Thyroid gland (tissue), 4 donors: ENCODE measurements at places on chromosomes 1 and 21.

DNA sequence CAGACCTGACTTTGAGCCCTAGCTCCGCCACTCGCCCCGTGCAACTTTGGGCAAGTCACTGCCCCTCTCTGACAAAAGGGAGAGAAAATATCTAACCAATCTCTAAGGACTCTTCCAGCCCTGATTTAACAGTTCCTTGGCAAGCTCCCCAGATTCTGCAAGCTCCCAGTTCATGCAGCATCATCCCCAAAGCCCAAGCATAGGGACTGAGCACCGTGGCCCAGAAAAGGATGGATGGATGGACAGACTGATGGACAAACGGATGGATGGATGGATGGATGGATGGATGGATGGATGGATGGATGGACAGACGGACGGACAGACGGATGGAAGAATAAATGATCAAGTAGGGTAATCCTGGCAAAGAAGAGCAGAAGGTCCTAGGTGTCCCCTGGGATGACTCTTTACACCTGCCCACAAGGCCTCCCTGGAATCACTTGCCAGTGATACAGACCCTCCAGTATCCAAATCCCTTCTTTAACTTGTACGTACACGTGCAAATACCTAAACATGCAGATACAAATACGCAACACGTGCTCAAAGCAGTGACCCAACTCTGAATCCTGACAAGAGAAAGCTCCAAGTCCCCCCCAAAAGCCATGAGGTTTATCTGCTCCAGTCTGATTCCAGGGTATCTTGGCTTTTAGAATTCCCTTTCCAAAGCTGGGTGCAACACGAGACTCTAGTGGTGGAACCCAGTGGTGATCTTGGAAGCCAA lies 16.0 kb downstream of the IFFO2 start:
- DNase-seq: no peak

DNA sequence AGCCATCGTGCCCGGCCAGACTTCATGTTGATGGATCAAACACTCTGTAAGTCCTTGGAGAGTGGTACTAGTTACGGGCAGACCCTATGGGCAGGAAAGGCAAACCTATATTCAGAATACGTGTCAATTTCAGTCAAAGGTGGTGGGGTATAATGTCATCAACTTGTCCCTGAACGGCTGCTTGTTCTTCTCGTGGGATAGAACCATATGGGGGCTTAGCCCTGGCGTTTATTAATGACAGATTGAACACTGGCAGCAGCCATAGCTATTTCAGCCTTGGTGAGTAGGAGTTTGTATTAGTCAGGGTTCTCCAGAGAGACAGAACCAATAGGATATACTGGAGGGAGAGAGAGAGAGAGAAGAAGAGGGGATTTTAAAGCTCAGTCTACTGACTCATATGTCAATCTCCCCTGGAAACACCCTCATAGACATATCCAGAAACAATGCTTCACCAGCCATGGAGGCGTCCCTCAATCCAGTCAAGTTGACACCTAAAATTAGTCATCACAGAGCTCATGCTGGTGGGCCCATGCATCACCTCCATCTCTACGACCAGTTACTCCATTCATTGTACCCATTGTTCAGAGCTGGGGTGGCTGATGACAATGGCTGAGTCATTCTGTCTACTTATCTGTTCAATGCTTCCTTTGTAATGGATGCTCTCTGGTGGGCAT lies 16.1 kb upstream of the AQP10 start:
- no peak for DNase-seq

DNA sequence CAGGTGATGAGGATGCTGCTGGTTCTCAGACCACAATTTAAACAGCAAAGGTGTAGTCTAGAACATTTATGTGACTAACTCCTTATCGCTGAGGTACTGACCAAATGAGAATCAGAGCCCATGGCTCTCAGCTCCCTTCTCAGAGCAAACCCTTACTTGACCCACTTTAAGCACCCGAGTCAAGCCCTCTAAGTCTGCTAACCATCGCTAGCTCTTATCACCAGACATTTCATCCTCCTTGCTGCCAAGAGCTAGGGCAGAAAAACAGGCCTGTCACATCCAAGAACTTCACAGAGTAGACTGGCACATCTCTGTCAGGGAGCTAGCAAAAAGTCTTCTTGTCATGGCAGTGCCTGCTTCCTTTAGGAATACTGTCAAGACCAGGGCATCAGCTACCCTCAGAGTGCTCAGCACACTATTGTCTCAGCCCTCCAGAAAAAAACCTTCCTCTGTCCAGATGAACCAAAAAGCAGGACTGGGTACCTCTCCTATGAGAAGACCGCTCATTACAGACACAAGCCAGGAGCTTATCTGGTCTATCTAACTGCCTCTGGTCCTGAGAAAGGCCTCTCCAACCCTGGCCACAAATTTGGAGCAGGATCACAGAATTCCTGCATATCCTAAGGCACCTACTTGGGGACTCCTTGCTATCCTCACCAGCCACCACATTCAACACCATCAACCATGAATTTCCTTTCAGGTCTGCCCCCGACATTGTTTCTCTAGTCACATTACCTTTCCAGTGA lies 26.2 kb downstream of the ERI3 start:
- no peak for DNase-seq

GRCh38 chr1:199857516-199857915 lies 170.0 kb upstream of the NR5A2 start:
- DNase-seq: no peak

DNA sequence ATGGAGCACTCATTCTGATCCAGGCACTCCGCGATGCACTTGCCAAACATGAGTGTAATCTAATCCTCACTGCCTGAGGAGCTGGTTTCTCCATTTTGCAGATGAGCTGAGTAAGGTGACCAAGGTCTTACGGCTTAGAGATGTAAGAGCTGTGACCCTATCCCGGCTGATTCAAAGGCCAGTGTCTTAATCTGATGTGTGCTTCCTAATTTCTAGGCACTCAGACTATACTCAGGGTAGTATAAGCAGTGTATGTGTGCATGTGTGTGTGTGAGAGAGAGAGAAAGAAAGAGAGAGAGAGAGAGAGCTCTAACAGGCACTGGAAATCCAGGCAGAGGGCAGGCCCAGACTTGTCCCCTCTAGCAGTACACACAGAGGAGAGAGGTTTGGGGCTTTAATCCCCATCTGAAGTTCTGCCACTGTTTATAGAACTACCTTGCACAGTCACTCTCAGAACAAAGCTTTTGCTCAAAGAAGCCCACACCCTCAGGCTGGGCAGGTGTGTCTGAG lies 188.2 kb downstream of the ZBTB18 start:
- DNase-seq: no peak

DNA sequence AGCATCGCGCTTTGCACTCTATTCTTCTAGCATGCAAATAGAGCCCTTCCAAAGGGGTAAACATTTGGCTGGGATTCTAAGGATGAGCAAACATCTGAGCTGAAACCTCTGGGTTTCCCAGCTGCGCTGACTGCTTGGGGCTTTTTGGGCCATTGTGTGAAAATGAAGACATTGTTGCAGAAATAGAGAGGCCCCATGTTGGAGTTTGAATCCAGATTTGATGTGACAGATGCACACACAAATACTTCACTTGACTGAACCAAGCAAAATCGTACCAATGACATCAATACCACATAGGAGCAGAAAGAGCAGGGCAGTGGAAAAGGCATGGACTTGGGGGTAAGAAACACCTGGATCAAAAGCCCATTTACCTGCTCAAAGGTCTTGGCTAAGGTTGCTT lies 144.6 kb upstream of the HMGB4 start:
- DNase-seq: no peak

DNA sequence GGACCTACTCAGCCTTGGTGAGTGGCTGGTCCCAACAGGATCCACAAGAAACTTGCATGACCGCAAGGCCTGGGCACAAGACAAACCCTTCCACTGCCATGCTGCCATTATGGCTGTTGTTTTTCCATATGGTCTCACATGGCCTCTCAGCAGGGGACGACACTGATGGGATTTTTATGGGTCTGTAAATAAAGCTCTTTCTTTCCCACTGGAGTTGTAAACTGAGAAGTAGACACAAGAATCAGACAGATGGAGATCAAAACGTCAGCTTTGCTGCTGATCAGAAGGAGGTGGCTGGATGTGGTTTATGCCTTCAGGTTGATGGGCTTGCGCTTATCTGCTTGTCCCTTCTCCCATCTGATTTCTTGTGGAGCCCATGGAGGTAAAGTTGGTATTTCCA lies 138.1 kb upstream of the KCNJ6 start:
- no peak for DNase-seq

DNA sequence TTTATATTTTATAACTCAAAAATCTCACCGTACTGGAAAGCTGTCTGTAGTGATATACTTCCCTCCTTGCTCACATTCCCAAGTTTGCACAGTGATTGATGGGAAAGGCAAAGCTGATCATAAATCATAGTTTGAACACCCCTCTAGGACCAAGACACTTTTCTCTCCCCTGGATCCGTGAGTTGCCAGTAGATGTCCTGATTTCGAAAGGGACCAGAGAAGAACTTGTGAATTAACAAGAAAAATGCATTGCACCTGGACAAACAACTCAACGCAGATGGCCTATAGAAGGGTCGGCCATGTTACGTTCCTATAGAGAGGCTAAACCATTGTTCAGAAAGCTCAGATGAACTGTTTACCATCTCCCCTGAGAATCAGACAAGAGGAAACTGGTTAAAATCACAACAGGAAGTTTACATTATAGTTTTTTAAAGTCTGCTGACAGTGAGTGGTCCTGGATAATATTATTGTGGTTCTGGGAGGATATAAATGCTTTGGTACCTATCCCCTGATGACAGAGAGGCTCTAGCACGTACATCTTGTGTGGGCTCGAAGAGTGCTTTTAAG lies 124.0 kb upstream of the SLC45A1 start:
- no peak for DNase-seq

DNA sequence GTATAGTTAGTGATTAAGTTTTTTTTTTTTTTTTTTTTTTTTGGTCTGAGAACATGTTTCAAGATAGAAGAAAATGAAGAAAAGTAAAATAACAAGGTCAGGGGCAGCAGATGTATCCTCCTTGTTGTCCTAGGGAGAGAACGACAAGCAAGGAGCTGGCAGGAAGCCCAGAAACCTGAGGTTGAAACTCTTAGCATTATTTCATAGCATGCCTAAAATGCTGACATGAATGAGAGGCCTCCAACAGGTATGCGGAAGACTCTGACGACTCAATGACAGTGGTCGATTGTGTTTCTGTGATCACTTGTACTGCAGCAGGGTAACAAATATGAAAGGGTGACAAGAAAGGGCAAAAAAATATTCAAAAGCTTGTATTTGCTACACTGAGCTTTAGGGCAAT lies 415.9 kb downstream of the PLA2G4A start:
- peak; percentile 10 for DNase-seq

DNA sequence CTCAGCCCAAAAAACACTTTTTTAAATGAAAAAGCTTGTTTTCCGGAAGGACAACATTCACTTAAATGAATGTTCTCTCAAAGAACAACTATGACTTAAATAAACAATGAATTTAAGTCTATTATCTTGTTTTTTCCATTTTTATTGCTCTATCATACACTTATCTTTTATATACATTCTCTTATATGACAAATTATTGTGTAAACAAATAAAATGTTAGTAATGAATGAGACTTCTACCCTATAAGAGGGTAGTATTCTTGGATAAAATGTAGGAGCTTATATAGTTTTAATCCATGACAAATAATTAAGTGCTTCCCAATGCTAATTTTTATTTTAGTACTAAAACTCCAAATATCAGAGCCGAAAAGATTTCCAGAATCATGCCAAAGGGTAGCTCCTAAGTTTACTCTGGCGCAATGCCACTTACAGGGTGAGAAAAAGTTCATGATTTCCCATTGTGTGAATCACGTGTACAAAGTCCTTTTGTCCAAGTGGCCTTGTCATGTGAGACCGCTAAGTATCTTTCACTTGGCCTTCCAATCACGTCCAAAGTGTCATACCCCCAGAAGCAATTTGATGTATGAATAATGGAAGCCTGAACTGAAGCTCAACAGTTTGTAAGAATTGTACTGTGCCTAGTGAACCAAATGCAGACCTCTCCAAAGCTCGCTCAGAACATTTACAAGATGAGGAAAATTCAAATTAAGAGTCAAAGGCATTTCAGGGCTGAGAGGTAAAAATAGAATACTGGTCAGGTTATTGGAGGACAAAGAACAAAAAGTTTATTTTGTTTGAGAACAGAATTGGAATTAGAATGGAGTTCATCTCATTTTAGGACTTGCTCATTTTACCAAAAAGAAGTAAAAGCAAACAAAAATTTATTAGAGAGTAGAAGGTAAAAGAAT lies 56.6 kb upstream of the C1orf21 start:
- peak; percentile 53 for DNase-seq

GRCh38 chr1:212179394-212180076 lies 105.7 kb upstream of the PPP2R5A start:
- DNase-seq: no peak

DNA sequence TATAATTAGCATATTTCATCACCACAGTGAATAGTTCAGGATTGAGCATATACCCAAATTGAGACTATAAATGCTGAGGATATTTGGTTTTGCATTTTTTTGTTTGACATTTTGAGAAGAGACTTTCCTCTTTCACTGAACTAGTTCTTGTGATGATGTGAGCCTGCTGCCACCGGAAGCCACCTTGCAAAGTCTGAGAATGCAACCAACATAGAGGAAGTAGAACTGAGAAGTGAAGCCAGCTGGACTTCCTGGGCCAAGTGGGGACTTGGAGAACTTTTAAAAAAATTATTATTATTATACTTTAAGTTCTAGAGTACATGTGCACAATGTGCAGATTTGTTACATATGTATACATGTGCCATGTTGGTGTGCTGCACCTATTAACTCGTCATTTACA lies 102.3 kb downstream of the RPE65 start:
- no peak for DNase-seq

DNA sequence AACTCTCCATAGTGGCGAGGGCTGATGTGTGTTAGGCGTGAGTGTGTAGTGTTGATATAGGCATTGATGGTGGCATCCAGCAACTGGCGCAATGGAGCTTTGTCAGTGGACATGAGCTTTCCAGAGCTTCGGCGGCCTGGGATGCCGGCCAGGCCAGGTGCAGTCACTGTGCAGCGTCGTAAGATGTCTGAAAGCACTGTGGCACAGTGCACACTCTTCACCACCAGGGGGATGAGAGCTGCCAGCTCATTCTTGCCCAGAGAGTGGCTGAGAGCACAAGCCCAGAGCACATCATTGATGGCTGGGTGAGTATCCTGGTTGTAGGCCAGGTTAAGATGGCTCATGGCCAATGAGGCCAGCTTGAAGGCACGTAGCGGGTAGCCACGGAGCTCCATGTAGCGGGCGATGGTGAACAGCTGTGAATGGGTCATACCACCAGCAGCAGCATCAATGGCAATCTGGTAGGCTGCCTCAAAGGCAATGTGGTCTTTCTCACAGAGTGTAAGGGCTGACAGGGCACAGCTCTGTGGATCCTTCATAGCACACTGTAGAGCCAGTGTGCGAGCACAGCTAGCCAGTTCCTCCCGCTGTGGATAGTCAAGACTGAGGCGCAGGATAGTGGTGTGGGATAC lies 6.7 kb downstream of the UROD start:
- peak; percentile 89 for DNase-seq
